ENCODE measurements at places on chromosomes 1 and 21. TPM values are rescaled to one million over a fixed set of nuclear protein-coding genes. Genes with fewer than 3 reads are reported as not detected.

The IL24 gene
- total RNA-seq, result 0.32 TPM

The DAP3 gene
- 146 TPM for total RNA-seq

The GJB3 gene
- total RNA-seq, result not detected

The MROH7 gene
- 0.27 TPM for total RNA-seq

The CEP350 gene
- total RNA-seq, result 51.3 TPM

The LAMC2 gene
- not detected for total RNA-seq

The ADORA3 gene
- total RNA-seq, result 0.57 TPM

The PTAFR gene
- total RNA-seq, result 0.23 TPM

The MNDA gene
- total RNA-seq, result not detected

The EPHB2 gene
- total RNA-seq, result not detected

The ARTN gene
- total RNA-seq, result 0.64 TPM

The MARK1 gene
- total RNA-seq, result not detected

The LEMD1 gene
- total RNA-seq, result not detected

The NDUFV3 gene
- 29.2 TPM for total RNA-seq

The ZNF670 gene
- total RNA-seq, result 2.0 TPM

The PRDM16 gene
- not detected for total RNA-seq

The CD247 gene
- total RNA-seq, result 177 TPM

The MTARC2 gene
- not detected for total RNA-seq

The S100A7 gene
- total RNA-seq, result not detected

The COL8A2 gene
- total RNA-seq, result not detected

The EPHA2 gene
- not detected for total RNA-seq

The KLHDC7A gene
- total RNA-seq, result not detected

The OR2AJ1 gene
- total RNA-seq, result not detected

The FOXJ3 gene
- total RNA-seq, result 51.7 TPM

The THEM5 gene
- total RNA-seq, result not detected

The ANGPTL3 gene
- total RNA-seq, result not detected

The INSRR gene
- total RNA-seq, result 0.14 TPM

The HSPB7 gene
- not detected for total RNA-seq

The C1orf87 gene
- total RNA-seq, result not detected

The SPRTN gene
- 16.7 TPM for total RNA-seq

The FCMR gene
- 77.6 TPM for total RNA-seq

The CTSE gene
- not detected for total RNA-seq

The RNF115 gene
- total RNA-seq, result 16.4 TPM

The LCE1C gene
- not detected for total RNA-seq

The NECTIN4 gene
- total RNA-seq, result 0.18 TPM

The ITLN2 gene
- not detected for total RNA-seq

The S100A16 gene
- not detected for total RNA-seq

The PLPPR5 gene
- total RNA-seq, result not detected

The IL22RA1 gene
- not detected for total RNA-seq

The ATP1A2 gene
- not detected for total RNA-seq

The HLX gene
- total RNA-seq, result 0.91 TPM

The DUSP10 gene
- 14.9 TPM for total RNA-seq

The CFHR5 gene
- total RNA-seq, result not detected

The HRNR gene
- total RNA-seq, result not detected
